ENCODE measurements at places on chromosomes 3 and 15.

DNA sequence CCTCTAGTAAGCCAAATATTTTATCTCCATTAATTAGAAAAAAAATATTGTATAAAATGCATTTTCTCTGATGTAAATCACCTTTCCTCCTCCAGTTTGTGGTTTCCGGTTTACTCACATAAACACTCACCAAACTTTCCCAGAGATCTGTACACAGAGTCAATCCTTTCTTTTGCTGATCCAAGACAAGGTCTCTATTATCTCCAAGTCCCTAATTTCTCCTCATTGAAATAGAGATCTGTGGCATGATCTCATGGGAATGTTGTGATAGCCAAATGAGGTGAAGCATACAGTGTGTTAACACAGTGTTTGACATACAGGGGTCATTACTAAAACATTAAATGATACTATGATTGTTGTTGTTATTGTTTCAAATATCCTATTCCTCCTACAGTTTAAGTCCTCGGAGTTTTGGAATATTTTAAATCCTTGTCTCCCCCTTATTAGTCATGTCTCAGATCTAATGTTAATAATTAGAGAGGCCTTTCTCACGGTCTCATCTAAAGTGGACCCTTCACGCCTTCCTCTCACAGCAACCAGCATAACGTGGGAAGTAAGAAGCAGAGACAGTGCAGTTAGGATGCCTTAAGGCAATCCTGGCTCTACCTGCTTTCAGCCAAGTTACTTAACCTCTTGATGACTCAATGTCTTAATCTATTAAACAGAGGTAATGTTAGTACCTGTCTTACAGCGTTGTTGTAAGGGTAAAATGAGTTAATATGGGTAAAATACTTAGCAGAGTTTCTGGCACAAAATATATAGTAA is 333.3 kb downstream of the GRM7 start:
- DNase-seq, result no peak

GRCh38 chr15:82663186-82663600 is 16.0 kb upstream of the CPEB1 start:
- peak; percentile 36 for DNase-seq

DNA sequence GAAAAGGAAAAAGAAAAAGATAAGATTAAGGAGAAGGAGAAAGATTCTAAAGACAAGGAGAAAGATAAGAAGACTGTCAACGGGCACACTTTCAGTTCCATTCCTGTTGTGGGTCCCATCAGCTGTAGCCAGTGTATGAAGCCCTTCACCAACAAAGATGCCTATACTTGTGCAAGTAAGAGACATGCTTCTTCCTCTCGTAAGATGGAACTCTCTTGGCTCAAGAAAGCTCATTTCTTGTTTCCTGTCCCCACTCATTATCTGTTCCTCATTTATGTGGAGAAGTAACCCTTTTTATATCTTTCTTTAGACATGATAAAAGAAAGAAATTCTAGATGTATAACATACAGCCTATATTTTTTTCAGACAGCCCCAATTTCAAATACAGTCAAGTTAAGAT is 101.4 kb downstream of the KLHL25 start:
- no peak for DNase-seq

DNA sequence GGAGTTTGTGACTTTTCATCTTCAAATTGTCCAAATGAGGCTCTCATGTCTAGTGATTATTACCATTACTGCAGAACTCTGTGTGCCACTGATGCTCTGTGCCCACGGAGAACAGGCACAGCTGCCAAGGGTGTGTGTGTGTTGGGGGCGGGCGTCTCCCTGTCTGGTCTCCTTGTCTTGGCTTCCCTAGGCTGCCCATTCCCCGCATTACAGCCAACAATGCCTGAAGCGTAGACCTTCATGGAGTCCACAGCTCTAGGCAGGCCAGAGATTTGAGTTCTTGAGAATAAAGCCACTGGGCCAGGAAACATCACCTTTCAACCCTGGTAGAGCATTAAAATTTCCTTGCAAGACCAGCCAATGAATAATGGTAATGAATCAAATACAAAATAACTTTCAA is 42.7 kb downstream of the CCNB2 start:
- no peak for DNase-seq

DNA sequence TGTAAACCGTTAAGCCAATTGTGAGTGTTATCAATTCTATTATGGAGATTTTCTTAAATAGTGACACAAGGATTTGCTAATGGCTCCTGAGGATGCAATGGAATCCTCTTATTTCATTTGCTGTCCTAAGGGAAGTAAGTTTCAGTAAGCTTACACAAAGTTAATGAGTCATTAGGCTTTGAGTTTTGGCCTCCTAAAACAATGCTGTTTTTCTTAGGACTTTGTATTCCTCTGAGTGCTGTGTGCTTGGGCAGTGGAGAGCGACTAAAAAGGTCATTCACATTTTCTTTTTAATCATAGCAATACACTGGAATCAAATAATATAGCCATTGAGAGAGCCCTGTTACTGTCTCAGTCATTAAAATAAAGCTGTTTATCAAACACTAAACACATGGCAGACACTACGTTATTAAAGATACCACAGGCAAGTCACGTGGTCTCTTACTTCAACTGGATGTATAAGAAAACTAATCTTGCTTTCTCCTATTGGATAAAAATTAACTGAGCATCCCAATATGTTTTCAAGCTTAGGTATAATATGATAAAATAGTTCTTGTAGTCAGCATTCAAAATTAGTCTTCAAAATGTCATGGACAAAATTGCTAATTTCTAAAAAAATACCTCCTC is 290.8 kb downstream of the NLGN1 start:
- DNase-seq, result no peak

- DNase-seq, result no peak
Measured at GRCh38 chr3:104190681-104191080, 1176.0 kb upstream of the ALCAM start.

DNA sequence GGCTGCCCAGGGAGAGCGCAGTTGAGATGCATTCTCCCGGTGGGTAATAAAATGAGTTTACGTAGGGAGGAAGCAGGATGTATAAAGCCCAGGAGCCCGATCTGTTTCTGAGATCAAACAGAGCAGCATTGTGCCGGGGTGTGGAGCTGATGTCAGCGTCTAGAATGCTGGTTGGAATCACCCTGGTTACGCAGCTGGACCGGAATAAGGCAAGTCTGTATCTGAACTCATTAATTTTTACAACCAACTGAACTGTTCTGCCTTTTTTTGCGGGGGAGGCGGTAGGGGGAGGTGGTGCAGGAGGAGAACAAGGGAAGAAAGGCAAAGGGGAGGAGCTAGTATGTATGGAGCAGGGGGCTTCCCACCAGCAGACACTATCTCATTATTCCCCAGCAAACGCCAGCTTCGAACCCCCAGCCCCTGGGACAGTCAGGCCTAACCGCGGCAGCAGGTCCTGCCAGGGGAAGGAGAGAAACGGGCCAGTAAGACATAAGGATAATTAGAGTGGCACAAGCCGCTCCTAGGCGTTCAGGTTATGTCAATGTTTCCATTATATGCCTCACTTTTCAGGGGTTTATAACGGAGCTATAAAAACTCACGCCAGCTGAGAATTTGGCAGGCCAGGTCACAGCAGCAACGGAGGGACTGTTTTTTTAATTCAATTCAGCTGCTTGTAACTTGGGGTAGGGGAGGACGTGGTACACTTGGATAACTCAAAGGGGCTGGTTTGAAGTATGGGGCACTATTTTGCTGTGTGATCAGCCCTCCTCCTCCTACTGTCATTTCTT is 175.3 kb upstream of the HES1 start:
- no peak for DNase-seq

GRCh38 chr3:113696658-113697499 is 437 bp upstream of the USF3 start:
- DNase-seq, result peak; percentile 99

- no peak for DNase-seq
Measured at GRCh38 chr3:168813225-168813802, 717.6 kb upstream of the GOLIM4 start.

GRCh38 chr15:52511084-52511483 is 17.6 kb downstream of the MYO5A start:
- DNase-seq, result no peak

DNA sequence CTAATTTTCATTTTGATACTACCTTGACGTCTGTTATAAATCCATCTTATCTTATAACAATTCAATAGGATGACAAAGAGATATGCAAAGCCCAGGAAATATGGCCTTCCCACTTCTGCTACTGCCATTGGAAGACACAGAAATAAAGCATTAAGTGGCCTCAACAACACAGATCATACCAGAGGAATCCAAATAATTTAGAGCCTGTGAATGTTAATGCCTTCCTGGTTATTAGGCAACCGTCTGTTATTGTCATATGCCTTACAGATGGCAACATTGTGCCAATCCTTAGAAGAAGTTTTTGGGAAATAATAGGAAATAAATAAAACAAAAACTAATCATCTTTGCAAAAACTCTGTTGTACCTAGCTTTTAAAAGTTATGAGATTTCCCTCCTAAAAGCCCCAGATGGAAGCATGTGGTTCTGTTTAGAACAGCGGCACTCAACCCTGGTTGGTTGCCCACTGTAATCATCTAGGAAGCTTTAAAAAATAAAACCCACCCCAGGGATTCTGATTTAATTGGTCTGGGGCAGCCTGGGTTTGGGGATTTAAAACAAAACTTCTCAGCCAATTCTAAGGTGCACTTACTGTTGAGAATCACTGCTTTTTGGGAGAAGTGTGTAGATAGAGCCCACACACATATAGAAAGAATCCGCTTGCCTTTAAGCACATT is 704.8 kb upstream of the CFAP20DC start:
- DNase-seq, result no peak

DNA sequence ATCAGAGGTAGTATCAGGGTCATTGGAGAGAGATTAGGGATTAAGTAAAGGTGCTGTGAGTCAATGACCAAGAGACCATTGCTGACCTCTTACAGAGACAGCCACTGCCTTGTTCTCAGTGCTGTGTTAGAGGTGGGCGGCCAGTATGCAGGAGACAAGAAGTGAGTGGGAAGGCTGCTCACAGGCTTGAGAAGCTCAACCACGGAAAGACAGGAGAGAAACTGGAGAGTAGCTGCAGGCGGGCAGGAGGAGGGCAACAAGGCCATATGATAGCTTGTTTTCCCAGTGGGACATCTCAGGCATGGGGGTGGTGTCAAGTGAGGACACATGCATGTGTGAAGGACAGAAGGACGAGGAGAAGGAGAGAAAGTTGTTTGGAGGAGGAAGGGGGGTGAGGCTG is 237.3 kb downstream of the PDCD6IP start:
- no peak for DNase-seq

DNA sequence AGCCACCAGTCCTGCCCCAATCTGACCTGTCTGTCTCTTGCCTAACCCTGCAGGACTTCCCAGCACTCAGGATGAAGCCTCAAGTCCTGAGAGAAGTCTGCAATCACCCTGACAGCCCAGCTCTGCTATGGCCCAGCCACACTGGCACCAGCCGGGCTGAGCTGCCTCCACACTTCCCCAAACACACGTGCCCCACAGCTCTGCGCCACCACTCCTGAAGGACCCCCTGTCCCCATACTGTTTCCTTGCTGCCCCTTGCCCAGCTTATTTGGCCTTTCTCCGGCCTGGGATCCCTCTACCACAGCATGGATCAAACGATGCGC is 76.6 kb downstream of the TBC1D2B start:
- DNase-seq, result no peak

DNA sequence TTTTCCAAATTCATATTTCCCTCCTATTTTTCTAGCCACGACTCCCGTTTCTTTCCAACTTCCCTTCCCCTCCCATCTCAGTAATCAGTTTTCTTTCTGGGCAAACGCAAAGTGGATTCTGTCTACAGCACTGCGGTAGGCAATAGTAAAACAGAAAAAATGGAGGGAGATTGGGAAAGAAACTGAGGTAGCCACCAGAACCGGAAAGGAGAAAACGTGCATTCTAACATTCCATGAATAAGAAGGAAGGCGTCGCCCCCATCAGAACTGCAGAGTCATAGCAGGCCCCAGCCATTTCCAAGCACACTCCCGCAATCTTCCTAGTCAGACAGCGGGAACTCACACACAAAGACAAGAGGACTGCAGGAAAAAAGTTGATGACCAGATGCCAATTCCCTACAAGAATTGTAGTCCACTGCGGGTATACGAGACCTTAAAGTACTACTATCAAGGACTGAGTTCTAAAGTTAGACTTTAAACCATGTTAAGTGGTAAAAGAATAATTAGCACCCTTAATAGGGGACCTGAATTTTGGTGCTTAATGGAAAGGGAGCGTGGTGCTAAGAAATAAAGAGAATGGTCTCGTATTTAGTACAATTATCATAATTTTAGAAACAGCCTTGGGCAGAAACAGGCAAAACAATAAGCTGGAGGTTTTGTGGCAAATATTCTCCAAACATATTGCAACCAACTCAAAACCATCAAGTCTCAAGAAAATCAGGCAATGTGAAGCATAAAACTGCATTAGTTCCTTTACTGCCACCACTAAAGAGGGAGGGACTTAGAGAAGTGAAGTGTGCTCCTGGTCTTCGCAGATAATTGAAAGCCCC is 1.4 kb downstream of the PFN2 start:
- no peak for DNase-seq

DNA sequence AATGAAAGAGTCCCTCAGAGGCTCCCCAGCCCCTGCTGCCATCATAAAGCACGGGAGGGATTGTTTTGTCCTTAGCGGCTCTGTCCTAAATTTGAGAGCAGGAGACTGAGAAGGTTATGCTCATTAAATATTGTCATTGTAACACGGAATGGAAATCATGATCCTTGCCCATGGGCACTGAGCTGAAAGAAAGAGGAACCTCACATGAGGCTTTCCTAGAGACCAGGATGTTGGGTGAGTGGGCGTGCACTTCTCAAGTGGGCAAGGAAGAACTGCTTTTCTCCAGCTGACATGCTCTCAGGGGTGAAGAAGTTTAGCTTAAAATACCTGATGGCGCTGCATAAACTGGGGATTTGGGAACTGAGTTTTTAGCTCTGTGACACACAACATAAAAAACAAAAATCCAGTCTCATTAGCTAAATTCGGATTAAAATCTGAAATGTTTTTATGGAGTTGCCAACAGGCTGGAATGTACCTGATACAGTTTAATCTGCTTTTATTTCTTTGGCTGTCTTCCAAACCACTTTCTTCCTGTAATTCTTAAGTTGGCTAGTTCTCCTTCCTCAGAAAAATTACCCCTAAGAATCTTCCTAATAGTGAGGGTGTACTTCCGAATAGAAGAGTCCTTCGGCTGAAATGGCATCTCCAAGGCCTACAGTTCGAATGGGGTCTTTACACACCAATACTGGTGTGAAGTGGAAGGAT is 31.7 kb downstream of the ADPGK start:
- DNase-seq, result no peak
